Posterior vena cava (tissue), 2 donors: ENCODE measurements at places on chromosomes 11 and 22. TPM values are rescaled to one million over a fixed set of nuclear protein-coding genes. Genes with fewer than 3 reads are reported as not detected.
A peak's percentile ranks its signal among the peaks of the same experiment; 100 is the strongest.

The HBB gene
- 1,053 TPM for total RNA-seq

The BAIAP2L2 gene
- total RNA-seq, result 0.24 TPM

The LRRN4CL gene
- 14.8 TPM for total RNA-seq

The OTOG gene
- not detected for total RNA-seq

The DCUN1D5 gene
- 19.7 TPM for total RNA-seq

The GAB4 gene
- not detected for total RNA-seq

The KCNA4 gene
- total RNA-seq, result 0.32 TPM

The CD3E gene
- total RNA-seq, result 1.3 TPM

The GUCY1A2 gene
- total RNA-seq, result 34.1 TPM

- no peak for DNase-seq
These were observed 88.2 kb upstream of the TP53I11 start for GRCh38 chr11:45038923-45039322.

DNA sequence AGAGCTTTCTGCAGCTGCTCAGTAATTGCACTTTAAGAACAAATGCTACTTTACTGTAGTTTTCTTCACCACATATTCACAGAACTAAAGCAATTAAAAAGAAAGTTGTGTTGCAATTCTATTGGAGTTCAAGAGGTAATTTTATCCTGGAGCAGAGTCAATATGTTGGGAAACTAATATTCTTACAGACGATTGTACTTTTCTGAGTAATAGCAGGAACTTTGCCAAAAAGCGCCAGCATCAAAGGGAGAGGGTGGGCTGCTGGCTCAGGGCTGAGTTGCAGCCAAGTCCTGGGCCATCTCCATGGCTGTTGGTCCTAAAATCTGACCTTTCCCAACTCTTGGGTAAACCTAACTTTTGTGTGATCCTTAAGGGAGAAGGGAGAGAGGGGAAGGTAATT, 73.6 kb upstream of the MYO18B start:
- DNase-seq, result no peak

DNA sequence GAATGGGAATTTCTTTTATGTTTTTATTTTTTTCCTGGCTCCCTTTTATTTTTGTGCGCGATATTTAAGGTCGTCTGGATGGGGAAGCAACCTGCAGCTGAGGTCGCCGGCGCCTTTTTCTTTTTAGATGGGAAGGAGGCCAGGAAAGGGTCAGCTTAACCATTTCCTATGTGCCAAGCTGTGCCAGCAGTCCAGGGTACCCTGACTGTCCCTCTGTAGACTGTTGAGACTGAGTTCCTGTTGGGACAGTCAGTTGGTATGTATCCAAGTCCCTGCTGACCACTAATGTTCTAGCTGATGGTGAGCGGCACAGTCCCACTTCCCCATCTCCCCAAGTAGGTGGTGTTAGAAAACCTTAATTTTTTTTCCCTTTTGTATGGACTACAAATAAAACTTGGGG, 10.5 kb downstream of the RBM14 start:
- DNase-seq, result peak; percentile 50

GRCh38 chr22:43931771-43932170, 8.2 kb downstream of the PNPLA3 start:
- no peak for DNase-seq

DNA sequence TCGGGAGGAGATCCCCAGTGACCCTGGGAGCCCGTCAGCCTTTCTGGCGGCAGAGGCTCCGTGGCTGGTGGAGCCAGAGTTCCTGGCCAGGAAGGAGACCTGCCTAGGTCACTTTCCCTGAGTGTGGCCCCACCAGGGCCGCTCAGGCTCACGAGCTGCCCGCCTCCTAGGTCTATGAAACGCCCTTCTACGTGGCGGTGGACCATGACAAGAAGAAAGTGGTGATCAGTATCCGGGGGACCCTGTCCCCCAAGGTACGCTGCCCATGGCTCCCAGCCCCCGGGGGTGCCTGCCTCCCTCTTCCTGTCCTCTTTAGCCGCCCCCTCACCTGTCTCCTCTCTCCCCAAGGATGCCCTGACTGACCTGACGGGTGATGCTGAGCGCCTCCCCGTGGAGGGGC, 17.0 kb upstream of the MYRF start:
- DNase-seq, result no peak

- peak; percentile 55 for DNase-seq
These were observed 77.2 kb downstream of the MORC2 start for GRCh38 chr22:30891443-30891755.

DNA sequence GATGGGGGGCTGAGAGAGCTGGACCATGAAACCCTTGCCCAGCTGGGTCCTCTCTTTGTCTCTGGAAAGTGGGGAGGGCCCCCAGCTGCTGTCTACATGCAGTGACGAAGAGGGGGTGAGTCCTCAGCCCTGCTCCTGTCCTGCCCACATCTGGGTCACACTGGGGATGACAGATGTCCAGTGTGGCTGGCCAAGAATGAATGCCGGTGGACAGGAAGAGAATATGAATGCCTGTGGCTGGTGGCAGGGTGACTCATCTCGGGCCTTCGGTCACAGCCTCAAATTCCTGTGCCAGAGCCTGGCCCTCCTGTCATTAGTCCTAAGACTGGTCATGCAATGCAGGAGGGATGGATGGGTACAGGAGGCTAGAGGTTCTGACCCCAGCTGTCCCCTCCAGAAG, 2.2 kb upstream of the PNPLA3 start:
- DNase-seq, result no peak

DNA sequence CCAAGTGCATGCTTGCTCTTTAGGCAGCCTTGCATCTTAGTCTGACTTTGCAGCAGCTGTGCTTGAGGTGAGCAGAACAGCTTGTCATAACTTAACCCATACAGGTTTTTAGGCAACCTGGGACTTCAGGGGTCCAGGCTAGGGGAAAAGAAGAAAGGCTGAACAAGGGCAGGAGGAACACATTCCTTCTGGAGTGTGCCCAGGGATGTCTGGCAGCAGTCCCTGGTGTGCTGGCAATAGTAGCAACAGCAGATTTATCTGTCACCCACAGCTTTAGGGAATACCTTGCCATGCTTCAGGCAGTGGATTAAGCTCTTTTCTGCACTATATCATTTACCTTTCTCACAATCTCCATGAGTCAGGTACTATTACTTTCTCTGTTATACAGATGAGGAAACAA, 513.0 kb downstream of the RAB38 start:
- no peak for DNase-seq

DNA sequence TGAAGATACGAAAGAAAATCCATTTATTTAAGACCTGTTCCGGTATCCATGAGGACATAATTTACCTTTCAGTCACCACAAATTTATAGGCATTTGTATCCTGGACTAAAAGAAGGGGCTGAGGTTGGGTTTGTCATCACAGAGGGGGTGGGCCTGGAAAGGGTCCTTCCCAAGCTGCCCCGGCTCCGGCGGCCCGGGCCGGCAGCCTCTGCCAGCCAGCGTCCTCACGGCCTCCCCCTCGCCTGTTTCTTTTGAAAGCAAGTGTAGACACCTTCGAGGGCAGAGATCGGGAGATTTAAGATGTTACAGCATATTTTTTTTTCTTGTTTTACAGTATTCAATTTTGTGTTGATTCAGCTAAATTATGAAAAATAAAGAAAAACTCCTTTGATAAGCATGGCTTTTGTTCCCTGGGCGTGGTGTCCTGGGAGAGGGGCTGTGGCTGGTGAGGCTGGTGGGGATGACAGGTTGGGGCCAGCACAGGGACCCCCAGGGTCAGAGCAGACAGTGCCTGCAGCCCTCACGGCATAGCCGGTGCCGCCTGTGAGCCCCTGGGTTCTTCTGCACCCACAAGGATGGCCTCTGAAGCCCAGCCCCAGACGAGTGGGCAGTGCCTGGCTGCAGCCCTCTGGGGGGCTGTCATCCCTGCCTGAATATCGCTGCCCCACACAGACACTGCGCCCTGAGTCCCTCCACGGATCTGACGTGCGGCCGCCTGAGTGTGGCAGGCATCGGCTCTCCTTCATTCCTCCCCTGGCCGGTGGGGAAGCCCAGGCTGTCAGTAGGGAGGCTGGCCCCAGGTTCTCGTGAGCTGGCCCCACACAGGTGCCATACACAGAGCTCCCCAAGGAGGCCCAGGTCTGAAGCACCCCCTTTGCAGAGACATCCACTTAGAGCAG, 1075.9 kb downstream of the BRD1 start:
- DNase-seq, result peak; percentile 73

DNA sequence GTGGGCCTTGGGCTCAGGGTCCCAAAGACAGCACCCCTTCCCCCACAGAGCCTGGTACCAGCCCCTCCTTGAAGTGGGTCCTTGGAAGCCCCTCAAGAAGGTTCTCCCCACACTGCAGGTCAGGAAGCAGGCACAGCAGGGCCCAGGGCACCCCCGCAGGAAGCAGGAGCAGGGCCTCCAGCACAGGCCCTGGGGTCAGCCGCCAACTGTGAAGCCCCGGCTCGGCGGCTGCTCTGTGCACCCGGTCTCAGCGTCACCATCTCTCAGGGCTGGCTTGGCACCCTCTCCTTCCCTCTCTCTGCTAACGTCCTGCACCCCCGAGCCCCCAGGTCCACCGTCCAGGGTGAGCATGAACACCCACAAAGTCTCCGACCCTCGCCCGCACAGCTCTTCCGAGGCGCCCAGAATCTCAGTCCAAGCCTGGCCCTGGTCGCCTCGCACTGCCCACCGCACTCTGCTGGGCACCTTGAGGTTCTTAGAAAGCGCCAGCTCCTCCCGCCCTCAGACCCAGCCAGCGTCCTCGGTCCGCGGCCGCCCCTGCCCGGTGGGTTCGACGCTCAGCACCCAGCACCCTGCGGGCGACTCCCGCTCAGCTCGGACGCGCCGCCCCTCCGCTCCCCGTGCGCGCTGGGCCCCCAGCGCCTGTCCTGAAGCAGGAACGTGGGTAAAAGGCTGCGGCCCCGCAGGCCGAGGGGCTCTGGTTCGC, 1.4 kb upstream of the SIGIRR start:
- no peak for DNase-seq

DNA sequence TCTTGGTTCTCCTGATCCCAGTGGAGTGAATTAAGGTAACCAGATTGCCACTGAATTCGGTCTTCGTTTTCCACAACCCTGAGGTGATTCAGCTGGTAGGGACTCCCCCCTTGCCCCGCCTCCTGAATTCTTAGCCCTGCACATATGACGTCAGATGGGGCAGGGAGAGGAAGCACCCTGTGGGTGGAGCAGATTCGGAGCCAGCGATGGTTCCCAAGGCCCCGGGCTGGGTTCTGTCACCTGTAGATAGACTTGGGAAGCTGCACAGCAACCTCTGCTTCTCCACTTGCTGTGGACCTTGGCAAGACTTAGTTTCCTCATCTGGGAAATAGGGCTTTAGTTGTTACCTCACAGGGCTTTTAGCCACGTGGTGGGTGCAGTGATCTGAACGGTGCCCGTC, 67.8 kb downstream of the CTTN start:
- peak; percentile 53 for DNase-seq

DNA sequence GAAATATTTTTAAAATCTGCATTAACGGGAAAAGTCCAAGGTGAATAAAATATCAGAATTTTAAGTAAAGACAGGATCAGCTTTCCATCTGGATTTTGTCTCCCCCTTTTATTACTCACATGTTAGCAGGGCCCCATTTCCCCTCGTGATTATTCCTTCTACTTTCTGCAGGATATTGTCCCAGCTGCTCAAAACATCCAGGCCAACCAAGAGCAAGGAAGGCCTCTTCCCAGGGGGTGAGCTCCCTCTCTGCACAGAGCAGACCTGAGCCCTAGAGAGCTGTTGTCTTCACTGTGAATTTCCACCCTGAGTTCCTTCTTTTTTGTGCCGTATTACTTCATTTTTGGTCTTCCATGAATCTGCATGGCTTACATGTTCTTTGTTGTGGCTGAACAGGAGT, 3.7 kb upstream of the TMPRSS13 start:
- peak; percentile 11 for DNase-seq

DNA sequence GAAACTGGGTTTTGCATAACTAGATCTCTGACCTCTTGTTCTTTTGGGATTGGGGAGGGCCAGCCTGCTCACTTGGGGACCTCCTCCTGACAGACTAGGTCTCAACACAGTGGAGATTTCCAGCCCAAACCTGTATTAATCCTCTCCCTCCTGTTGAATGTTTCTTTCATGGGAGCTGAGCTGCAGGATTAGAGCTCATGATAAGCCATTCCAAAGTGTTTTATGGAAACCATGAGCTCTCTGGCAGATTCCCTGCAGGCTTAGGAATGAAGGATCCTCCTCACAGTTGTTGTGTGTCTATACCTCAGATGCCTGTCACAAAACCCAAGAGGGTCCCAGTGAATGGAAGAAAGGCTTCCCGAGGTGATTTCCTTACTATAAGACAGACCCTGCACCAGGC, 248.4 kb upstream of the B3GAT1 start:
- no peak for DNase-seq

- no peak for DNase-seq
These were observed 33.4 kb downstream of the SIK2 start for GRCh38 chr11:111635706-111636045.

- DNase-seq, result peak; percentile 61
These were observed 34.8 kb downstream of the LRRC74B start for GRCh38 chr22:21080435-21081137.

- no peak for DNase-seq
These were observed 11.9 kb upstream of the NXF1 start for GRCh38 chr11:62817129-62817528.

- DNase-seq, result peak; percentile 18
These were observed 4.2 kb upstream of the RAC2 start for GRCh38 chr22:37248251-37248650.

- DNase-seq, result no peak
These were observed 5.2 kb downstream of the IFT27 start for GRCh38 chr22:36770513-36771231.

DNA sequence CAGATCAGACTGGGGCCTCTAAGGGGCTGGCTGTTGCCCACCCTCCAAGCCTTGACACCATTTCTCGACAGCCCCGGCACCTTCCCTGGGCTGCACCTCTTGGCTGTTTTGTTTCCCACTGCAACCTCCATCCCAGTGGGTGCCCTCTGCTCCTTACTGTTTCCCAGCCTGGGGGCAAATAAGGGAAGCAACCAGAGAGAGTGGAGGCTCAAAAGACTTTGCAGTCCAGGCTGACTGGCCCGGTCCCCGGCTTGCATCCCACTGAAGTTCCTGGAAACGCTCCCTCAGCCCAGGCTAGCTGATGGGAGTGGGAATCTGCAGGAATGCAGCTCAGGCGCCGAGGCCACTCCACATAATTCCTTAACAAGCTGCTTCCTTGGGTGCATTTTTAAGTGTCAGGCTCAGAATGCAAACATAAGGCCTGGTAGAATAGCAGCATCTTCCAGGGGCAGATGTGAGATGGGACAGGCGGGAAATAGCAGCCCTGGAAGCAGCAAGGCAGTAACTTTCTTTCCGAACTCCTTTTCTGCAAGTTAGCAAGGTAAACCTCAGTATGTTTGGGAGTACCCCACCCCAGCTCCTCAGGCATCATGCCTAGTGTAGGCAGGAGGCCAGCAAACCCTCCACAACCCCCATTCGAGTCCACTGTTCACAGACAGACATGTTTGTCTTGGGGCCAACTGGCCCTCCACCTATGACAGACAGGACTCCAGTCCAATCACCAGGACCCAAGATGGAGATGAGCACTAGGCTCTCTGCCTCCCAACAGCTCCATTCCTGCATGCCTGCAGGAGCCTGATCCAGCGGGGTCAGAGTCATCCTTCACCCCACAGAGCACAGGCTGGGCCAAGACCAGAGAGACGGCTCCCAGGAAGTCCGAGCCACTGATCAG, 39.3 kb downstream of the RPL27A start:
- DNase-seq, result no peak
